ENCODE measurements at places on chromosomes 7 and 10. TPM values are rescaled to one million over a fixed set of nuclear protein-coding genes. Genes with fewer than 3 reads are reported as not detected.

DNA sequence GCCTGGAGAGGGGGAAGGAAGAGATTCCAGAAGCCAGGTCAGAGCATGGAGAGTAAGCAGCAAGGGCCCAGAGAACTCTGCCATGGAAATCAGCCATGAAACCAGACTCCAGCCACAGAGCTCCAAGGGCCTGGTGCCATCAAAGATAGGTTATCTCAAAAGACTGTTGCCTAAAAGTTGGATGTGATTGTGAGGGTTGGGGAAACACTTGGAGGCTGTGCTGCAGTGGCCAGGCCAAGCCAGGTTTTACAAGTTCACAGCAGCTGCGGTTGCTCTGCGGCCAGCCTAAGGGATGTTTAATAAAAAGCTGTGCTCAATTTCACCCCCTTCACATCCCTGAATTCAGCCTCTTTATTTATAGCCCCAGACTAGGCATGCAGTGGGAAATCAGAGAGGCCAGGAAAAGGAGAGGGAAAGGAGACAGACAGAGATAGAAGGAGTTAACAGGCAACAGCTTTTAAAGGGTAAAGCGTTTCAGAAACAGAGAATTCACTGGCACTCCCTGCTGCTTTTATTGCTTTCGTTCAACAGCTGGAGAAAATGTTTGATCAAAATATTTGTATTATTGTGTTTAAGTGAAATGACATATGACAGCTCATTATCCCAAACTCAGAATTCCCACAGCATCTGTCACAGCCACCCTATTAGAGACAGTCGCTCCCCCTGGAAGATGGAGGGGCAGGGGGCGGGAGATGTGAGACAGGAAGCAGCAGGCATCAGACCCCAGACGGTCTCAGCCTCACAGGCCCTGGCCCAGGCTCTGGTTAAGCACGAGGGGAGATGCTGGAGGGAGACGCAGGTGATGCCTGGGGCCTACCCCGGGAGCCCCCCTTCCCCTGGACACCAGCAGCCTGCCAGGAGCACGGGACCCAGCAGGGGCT is 140.1 kb downstream of the GLI3 start:
- H3K4me3 ChIP-seq, result no peak overlapping the region
- H3K27me3 ChIP-seq, result no peaks in the 10 kb centered on the region
- no peaks in the 10 kb centered on the region for H3K36me3 ChIP-seq

GRCh38 chr7:39754326-39755120 is 131.2 kb downstream of the RALA start:
- H3K4me3 ChIP-seq, result no peak overlapping the region
- peaks cover 4% of the 10 kb centered on the region for H3K36me3 ChIP-seq
- H3K27me3 ChIP-seq, result no peaks in the 10 kb centered on the region
- no peak for DNase-seq

GRCh38 chr7:132745510-132745909 is 169.2 kb upstream of the PLXNA4 start:
- H3K27ac ChIP-seq, result no peak overlapping the region
- no peaks in the 10 kb centered on the region for H3K36me3 ChIP-seq
- peaks cover 17% of the 10 kb centered on the region for H3K27me3 ChIP-seq
- no peak for DNase-seq
- no peak overlapping the region for H3K4me3 ChIP-seq

GRCh38 chr10:111944331-111944730 is 239.2 kb downstream of the GPAM start:
- no peaks in the 10 kb centered on the region for H3K4me1 ChIP-seq
- no peaks in the 10 kb centered on the region for H3K27me3 ChIP-seq
- H3K27ac ChIP-seq, result no peak overlapping the region
- no peaks in the 10 kb centered on the region for H3K36me3 ChIP-seq
- no peak for DNase-seq

DNA sequence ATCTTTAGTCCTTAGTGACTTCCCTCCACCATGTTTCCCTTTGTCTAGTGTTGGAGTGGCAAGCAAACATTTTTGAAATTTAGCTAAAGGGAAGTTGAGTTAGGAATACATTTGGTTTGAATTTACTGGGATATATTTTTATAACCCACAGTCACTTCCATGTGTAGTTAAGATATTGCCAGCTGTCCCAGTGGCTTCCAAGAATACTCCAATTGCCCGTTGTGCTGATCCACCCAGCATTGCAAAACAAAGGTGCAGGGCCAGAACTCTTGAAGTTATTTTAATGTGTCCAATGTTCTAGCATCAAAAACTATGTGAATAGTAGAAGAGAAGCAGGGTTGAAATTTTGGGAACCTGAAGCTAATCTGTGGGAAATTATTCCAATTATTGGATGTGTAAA is 2.5 kb upstream of the P4HA1 start:
- peaks cover 3% of the 10 kb centered on the region for H3K36me3 ChIP-seq
- DNase-seq, result no peak
- H3K27me3 ChIP-seq, result no peaks in the 10 kb centered on the region

GRCh38 chr7:105906695-105907094 is 30.3 kb upstream of the ATXN7L1 start:
- H3K4me1 ChIP-seq, result no peaks in the 10 kb centered on the region
- no peaks in the 10 kb centered on the region for H3K27me3 ChIP-seq
- DNase-seq, result no peak
- H3K4me3 ChIP-seq, result no peak overlapping the region
- peaks cover 1% of the 10 kb centered on the region for H3K36me3 ChIP-seq
- no peak overlapping the region for H3K27ac ChIP-seq

- no peak overlapping the region for H3K27ac ChIP-seq
- no peak overlapping the region for H3K4me3 ChIP-seq
- H3K27me3 ChIP-seq, result peaks cover 26% of the 10 kb centered on the region
- DNase-seq, result no peak
- H3K4me1 ChIP-seq, result no peaks in the 10 kb centered on the region
- no peaks in the 10 kb centered on the region for H3K36me3 ChIP-seq
Observed at GRCh38 chr10:69996611-69997010, 56.0 kb upstream of the MACROH2A2 start.

GRCh38 chr7:152081088-152081487 is 55.6 kb downstream of the GALNT11 start:
- H3K36me3 ChIP-seq, result peaks cover 10% of the 10 kb centered on the region
- H3K27ac ChIP-seq, result no peak overlapping the region
- H3K4me1 ChIP-seq, result peaks cover 13% of the 10 kb centered on the region
- H3K4me3 ChIP-seq, result no peak overlapping the region
- H3K27me3 ChIP-seq, result no peaks in the 10 kb centered on the region

- H3K36me3 ChIP-seq, result peaks cover 2% of the 10 kb centered on the region
- no peak overlapping the region for H3K27ac ChIP-seq
- H3K4me3 ChIP-seq, result no peak overlapping the region
Observed at GRCh38 chr10:24694086-24694485, 29.6 kb downstream of the ARHGAP21 start.

DNA sequence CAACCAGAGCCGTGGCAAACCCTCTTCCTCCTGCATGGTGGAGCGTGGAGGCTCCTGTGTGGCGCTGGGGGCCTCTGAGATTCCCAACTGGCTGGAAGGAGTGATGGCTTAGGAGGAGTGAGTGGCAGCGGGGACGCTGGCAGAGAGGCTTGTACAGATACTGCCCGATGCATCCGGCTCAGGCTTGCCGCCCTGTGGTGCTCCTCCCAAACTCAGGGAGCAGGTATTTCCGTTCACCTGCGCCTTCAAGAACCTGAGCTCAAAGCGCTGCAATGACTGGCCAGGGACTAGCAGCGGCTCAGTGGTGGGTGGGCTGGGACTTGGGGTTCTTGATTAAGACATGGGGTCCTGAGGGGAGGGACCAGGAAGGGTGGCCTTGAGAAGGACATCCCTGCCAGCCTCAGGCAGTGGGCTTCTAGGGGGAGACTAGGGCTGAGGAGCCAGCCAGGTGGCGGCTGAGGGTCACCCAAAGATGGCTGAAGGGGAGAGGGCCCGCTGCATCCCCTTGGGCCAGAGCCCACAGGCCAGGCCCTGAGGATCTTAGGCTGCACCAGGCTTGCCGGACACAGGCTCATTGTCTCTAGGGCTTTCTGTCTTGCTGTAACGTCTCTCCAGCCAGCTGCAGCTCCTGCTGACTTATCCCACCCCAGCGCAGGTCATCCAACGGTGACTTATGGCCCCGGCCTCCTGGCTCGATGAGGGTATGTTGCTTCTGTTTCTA is 3.2 kb downstream of the ZNF775 start:
- no peak overlapping the region for H3K27ac ChIP-seq
- H3K36me3 ChIP-seq, result peaks cover 2% of the 10 kb centered on the region
- no peaks in the 10 kb centered on the region for H3K27me3 ChIP-seq
- H3K4me3 ChIP-seq, result no peak overlapping the region
- no peak for DNase-seq

DNA sequence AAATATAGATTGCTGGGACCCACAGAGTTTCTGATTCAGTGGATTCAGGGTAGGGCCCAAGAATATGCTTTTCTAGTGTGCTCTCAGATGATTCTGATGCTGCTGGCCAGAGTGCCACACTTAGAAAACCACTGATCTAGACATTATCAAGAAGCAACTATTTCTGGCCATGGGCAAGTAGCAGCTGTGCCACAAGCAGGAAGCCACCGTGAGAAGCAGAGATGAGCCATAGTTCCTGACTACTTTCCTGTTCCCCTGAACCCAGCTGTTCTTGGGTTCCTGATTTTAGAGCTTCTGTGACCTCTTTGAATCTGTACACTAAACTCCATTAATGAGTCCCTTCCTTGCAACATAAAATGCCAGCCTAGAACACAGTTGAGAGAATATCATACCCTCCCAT is 38.1 kb upstream of the PIK3AP1 start:
- DNase-seq, result no peak
- peaks cover 9% of the 10 kb centered on the region for H3K4me1 ChIP-seq

- H3K27me3 ChIP-seq, result peaks cover 22% of the 10 kb centered on the region
- H3K4me3 ChIP-seq, result no peak overlapping the region
- H3K36me3 ChIP-seq, result no peaks in the 10 kb centered on the region
- H3K27ac ChIP-seq, result no peak overlapping the region
- no peak for DNase-seq
Observed at GRCh38 chr7:103542470-103542869, 96.5 kb upstream of the SLC26A5 start.

The ASB10 gene
- not detected for total RNA-seq

The SFTPA1 gene
- not detected for total RNA-seq

Measured in activated CD8-positive, alpha-beta memory T cell treated with anti-CD3 and anti-CD28 coated beads, Interleukin-2, amount 10 ng/mL, durations not matched to agents 7 days and 5 days (primary cell).